ENCODE measurements at places on chromosomes 1 and 21. TPM values are rescaled to one million over a fixed set of nuclear protein-coding genes. Genes with fewer than 3 reads are reported as not detected.

DNA sequence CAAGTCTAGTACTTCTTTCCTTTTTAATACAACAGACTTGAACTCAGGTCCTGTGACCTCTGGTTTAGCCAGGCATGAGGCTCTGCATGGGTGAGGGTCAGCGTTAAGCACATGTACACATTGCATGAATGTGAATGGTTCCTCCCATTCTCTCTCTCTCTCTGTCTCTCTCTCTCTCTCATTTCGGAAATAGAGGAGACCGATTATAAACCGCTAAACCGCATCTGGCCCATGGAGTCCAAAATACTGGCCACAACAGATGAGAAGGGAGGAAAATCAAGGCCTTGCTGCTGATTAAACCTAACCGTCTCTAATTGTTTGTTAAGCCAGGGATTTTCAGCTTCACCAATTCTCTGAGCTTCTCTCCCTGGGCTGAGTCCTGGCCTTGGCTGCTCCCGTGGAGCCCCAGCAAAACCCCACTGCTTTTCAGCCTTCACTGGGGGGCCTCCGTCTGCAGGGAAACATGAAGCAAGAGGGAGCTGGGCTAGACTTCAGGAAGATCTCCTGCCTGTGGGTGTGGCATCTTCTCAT lies 6.6 kb downstream of the RSPO1 start:
- no peak for DNase-seq

DNA sequence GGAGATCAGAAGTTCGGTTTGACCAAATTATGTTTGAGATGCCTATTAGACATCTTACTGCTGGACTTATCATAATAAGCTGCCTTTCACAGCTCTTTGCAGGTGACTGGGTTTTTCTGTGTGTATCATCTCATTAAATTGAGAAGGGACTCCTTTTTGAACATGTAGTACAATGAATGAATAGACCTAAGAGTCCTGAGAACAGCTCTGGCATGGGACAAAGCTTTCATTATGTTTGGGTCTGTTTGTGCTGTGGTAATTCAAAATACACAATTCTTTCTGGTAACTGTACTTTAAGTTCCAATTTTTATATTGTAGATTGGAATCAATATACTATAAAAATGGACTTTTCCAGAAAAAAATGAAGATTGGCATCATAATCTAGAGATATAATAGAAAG lies 312.3 kb downstream of the TM2D1 start:
- no peak for DNase-seq

OR6Y1 gene
- total RNA-seq: under 0.01 TPM

SPRR2F gene
- not detected for total RNA-seq
